ENCODE measurements at places on chromosomes 7 and 10.

DNA sequence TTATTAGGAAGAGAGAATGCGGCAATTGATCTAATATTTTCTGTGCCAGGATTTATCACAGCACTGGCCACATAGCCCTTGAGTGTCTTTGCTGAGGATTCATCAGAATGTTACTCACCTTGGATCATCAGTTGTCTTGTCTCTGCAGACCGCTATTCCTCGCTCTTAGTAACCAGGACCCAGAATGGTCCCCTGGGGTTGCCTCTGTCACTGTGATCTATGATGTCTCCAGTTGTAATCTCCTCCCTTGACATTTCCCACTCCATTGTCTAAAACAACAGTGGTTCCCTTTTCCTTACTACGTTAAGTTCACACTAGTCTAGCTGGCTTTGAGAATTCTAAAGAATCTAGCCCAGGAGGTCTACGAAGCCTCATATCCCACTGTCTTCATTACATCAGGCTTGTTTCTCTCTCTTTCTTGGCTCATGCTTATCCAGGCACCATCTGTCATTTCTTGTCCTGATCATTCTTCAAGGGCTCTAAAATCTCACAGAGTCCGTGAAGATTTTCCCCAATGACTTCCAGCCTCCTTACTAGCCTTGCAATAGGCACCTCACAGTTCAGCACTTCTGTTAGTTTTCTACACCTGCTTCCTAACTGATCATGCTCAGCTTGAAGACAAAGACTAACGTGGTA is 125.8 kb downstream of the CUBN start:
- no peak for DNase-seq

GRCh38 chr10:114930320-114930719 is 7.7 kb upstream of the TRUB1 start:
- DNase-seq: no peak

GRCh38 chr10:111551001-111551400 is 474.2 kb downstream of the ADRA2A start:
- no peak for DNase-seq

DNA sequence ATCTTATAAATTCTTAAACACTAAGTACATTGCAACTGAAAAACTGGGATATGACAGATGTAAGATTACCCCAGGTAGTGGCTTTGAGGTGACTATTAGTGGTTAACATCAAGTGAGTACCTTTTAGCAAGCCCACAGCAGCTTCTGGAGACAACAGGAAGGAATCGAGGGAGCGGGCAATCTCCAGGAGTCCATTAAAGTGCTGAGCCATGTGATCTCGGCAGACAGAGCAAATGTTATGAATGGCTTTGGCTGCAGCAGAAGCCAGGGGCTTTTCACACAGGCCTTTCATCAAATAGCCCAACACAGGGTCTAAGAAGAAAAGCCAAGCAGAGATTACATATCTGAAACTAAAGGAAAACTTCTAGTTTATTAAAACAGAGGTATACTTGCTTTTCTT is 48.9 kb downstream of the IRF5 start:
- DNase-seq: no peak

Data from amniotic epithelial cell (primary cell).